Fibroblast of the aortic adventitia (primary cell): ENCODE measurements at places on chromosomes 2 and 18.

DNA sequence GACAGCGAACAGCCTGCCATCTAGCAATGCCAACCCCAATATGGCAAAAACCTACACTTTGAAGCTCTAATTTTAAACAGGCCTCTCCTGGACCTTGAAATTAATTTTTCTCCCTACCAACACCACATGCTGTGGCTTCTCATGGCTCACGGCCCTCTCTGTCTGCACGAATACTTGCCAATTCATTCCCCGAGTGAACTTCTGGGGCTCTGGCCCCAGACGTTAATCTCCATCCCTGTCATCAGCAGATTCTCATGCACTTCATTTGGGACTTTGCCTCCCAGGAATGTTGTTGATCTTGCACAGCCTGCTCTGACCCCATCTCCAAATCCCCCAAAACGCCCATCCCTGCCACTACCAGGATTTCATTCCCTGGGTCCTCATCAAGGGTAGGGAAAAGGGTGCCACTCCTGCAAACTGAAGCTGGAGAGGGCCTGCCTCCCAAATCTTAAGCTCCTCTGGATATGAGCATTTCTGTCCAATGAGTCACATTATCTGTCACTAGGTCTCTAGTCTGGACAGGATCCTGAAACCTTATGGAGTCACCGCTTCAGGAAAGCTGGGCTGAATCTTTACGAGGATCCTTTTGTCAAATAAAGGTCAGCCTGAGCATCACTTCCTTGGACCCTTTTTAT lies 10.4 kb downstream of the FIGLA start:
- DNase-seq = peak; percentile 37

DNA sequence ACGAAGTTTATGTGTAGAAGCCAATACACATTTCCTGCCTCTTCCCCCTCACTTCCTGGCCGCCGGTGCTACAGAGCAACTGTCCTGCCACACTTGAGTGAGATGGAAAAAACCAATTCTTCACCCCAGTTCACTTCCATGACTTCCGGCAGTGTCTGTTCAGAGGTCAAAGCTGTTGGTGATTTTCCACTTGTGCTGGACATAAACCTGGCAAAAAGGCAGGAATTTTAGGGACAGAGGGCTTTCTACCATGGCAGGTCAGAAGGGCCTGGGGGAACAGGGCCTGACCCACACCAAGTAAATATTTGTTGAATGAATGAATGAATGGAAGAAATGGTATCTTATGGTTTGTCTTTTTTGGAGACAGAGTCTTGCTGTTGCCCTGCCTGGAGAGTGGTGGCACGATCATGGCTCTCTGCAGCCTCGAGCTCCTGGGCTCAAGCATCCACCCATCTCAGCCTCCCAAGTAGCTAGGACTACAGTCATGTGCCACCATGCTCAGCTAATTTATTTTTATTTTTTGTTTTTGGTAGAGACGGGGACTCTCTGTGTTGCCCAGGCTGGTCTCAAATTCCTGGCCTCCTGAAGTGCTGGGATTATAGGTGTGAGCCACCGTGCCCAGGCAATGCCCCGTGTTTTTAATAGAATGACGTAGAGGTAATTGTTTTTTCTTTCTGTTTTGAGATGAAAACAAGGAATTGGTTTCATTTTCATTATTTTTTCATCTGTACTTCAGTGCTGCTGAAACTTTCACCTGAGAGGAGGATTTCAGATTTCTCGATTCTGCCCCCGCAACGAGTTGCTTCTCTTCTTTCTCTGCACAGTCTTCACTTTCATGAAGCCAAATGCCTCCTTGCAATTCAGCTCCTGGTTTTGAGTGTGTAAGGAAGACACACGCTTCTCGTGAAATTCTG lies 48.0 kb upstream of the LPIN2 start:
- no peak for DNase-seq

DNA sequence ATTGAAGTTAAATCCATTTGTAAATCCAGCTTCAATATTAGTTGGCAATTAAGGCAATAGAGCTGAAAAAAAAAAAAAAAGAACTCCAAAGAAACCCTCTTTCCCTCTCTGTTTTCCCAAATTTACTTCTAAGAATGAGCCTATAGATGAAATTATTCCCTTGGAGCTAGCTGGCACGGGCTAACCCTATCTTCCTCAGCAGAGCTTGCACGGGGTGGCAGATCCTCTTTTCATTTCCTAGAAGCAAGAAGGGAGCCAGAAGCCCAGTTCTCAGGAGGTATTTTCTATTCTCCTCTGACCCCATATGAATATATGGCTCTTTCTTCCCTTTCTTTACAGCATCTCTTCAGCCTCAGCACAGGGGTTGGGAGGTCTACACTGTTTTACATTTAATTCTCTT lies 426.0 kb downstream of the TGIF1 start:
- DNase-seq = no peak

DNA sequence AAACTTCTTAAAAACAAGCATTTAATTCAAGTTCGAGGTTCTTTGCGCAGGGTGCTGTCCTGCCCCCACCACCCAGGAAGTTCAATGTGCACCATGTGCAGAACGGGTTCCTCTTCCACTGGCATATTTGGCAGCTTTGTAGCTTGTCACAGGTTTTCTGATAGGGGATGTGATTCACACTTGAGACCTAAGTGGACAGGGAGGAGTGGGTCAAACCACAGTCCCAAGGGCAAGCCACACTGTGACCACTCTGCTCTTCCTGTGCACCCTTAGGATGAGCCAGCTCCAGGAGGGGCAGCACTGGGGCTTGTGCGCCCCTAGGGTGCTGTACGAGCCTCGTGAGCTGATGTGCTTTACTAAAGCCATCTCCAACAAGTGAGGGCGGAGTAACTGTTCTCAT lies 82.5 kb downstream of the TGFA start:
- DNase-seq = no peak

DNA sequence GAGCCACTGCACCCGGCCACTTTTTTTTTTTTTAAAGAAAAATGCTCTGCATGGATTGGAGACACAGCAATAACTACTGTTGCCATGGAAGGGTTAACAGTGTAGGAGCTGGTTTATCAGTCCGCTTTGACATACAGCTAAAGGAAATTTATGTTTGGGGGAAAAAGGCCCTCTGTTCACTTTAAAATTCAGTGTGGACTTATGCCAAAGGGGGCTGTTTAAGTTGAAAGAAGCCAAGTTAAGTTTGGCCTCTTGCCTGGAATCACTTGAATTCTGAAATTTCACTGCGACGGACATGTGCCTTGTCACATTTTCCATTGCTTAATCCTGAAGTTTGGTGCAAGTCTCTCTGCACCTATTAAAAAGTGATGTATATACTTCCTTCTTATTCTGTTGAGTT lies 3.1 kb downstream of the KCNE4 start:
- DNase-seq = peak; percentile 84

GRCh38 chr2:118525346-118525745 lies 322.1 kb downstream of the EN1 start:
- no peak for DNase-seq

DNA sequence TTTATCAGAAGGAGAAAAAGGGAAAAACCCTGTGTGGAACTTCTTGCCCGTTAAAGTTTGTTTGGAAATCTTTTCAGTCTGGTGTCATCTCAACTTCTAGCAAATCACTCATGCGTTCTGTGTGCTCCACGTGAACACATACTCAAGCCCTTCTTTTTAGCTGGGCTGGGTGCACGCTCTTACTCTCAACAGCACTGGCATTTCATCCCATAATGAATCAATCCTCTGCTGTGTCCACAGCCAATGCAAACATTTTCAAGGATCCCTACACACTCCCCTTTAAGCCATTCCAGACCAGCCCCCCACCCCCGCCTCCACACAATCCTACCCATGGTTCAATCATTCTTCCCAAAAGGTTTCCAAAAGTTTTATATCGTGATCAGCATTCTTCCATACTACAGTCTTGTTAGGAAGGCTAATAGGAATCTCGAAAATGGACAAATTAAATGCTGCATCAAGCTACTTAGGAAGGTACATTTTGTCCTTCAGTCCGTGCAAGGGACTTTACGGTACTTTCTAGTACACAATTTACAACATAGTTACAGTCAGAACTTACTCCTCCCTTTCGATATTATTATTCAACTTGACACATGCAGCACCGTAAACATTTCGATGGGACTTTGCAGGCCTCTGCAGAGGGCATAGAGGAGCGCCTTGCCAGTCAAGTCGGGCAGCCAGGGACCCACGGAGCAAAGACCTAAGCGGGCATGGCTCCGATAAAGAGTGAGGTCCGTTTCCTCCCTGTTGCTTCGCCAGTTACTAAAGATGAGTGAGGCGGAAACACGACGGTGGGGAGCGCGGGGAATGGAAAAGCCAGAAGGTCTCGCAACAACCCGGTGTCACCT lies 1.4 kb downstream of the PTGR3 start:
- DNase-seq = peak; percentile 53

DNA sequence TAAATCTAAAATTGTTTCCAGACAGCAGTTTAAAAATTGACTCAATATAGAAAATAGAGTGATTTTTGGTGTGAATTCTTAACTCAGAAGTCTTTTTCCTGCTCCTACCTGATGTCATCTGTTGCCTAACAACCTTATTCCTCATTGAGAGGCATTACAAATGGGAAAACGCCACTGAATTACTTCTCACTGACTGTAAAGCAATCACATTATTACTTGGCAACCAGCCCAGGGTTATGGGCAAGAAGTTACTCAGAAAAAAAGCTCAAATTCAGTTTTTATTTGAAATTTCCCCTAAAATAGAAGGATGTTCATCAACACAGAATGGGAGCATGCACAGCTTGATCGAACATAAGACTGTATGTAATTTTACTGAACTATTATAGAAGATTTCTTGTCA lies 201.8 kb upstream of the GULP1 start:
- DNase-seq = peak; percentile 3

DNA sequence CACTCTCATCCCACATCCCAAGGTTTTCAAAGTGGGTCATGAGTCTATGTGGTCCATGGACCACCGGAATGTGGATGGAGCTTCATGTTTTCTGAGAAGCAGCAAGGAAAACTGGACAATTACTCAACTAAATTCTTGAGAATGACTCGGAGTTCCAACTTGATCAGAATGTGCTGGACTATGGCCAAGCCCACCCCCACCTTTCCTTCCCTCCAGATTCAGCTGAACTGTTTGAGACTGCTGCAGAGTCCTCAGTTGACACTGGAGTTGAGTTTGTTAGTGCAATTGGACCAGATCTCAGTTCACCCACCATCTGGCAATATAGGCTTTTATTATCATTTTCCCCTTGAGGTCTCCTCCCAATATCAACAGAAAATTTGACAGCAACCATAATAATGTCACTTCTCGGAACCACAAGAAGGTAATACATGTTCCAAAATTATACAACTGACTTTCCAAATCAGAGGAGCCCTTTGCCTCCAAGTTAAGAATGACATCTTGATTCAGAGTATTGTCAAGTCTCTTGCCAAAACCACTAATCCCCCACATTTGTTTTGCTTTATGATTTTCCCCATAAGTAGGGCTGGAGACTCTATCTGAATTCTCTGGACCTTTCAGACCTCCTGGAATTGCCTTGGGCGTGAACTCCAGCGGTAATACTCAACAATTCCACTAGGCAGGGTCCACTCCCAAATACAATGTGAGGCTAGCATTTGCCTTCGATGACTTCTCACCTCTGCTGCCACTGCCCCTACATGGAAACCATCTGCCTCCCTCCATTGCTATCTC lies 8.8 kb downstream of the COL4A4 start:
- peak; percentile 94 for DNase-seq

DNA sequence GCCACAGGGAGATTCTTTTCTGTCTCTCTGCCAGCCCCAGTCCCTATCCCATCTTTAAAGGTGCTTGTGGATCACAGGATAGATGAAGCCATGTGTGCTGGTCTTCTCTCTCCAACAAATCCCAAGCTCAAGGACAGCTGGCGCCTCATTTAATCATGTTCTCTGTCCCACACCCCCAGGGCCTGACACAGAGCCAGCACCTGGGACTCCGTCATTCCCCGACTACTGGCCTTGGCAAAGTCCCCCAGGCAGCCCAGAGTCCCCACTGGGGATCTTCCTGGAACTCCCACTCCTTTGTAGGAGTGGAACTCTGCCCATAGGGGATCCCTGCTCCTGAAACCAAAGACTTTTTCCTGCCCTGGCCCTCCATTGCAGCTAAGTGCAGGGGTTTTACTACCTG lies 60.8 kb downstream of the MTHFD2 start:
- DNase-seq = no peak

DNA sequence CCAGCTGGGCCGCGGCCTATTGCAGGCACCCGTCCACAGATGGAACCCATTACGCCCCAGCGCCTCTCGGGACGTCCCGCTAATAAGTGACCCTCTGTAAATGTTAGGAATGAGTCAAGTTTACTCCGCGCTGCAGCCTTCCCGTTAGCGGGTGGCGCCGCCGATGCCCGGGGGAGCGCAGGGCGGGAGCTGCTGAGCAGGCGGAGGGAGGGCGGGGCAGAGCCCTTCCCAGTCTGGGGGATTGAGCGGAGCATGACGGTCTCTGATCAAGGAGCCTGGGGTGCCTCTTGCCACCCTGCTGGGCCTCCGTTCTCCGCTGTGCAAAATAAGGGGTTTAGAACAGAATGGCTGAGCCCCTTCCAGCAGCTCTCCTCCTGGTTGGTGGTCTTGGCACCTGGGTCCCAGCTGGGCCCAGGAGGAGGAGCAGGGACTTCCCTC lies 10.5 kb downstream of the CROCC2 start:
- DNase-seq = peak; percentile 83

- DNase-seq = no peak
Observed at GRCh38 chr18:46346213-46346612, 242.0 kb downstream of the HAUS1 start.

DNA sequence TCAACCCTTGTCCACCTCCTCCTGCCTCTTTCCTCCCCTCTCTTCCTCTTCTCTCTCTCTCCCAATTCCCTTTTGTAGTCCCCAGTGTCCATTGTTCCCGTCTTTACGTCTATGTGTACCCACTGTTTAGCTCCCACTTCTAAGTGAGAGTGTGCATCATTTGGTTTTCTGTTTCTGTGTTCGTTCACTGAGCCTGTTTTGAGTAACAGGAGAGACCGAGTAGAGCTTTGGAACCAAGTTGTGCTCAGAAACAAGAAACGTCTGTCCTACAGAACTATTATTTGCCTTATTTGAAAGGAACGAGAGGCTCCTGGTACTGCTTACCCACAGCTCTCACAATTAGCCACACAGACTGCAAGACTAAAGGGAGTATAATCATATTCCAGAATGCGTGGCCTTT lies 50.1 kb upstream of the MAPRE2 start:
- DNase-seq = no peak

- peak; percentile 1 for DNase-seq
Observed at GRCh38 chr2:236205867-236206645, 37.9 kb upstream of the GBX2 start.

DNA sequence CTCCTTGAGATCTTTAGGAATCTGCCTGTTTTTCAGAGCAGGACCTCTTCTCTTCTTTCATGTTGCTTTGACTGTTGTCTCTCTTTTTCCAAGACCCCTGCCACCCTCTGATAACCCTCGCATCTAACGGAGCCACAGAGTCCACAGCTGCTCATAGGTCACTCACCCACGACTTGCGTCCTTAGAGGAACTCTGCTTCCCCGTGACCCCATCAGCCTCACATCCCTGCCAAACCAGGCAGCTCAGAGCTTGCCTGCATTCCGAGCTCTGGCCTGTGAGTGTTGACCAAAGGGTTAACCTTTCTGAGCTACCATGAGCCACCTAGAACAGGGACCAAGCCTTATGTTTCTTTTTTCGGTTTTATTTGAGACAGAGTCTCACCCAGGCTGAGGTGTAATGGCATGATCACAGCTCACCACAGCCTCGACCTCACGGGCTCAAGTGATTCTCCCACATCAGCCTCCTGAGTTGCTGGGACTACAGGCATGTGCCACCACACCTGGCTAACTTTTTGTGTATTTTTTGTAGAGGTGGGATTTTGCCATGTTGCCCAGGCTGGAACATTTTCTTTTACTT lies 36.4 kb downstream of the CABLES1 start:
- DNase-seq = no peak

GRCh38 chr2:226683944-226684562 lies 115.6 kb downstream of the IRS1 start:
- DNase-seq = peak; percentile 47

GRCh38 chr18:13261661-13262357 lies 43.2 kb downstream of the LDLRAD4 start:
- DNase-seq = no peak
